Metanephros (tissue), 2 donors: ENCODE measurements at places on chromosomes 7 and 10. TPM values are rescaled to one million over a fixed set of nuclear protein-coding genes. Genes with fewer than 3 reads are reported as not detected.

The ITGB8 gene
- 91.2 TPM for total RNA-seq

The SEC24C gene
- 52.0 TPM for total RNA-seq

The FGF8 gene
- total RNA-seq: 5.8 TPM

The OR13A1 gene
- total RNA-seq: 0.06 TPM

The C7orf33 gene
- total RNA-seq: not detected

The IGFBP3 gene
- total RNA-seq: 196 TPM

The TNS3 gene
- total RNA-seq: 127 TPM

The NODAL gene
- total RNA-seq: not detected

The TWIST1 gene
- 11.3 TPM for total RNA-seq

The HKDC1 gene
- total RNA-seq: 9.2 TPM

The SOSTDC1 gene
- 28.8 TPM for total RNA-seq

The DPYSL4 gene
- total RNA-seq: 10.5 TPM

The BAIAP2L1 gene
- 4.4 TPM for total RNA-seq

The ADRA2A gene
- 7.1 TPM for total RNA-seq

The MYL10 gene
- total RNA-seq: 8.8 TPM

The STEAP1B gene
- 1.5 TPM for total RNA-seq

The PLAU gene
- 34.2 TPM for total RNA-seq

The TAS2R4 gene
- total RNA-seq: 4.7 TPM

The NUPR2 gene
- total RNA-seq: 3.0 TPM

The ADCYAP1R1 gene
- 1.9 TPM for total RNA-seq

The GPR37 gene
- 3.2 TPM for total RNA-seq

The PPP1R3A gene
- 28.7 TPM for total RNA-seq

The SEC31B gene
- 8.7 TPM for total RNA-seq

The MPP7 gene
- total RNA-seq: 9.1 TPM

The BAMBI gene
- 32.5 TPM for total RNA-seq

The TRIM74 gene
- 1.6 TPM for total RNA-seq

The SEPTIN7 gene
- 157 TPM for total RNA-seq

The ASZ1 gene
- not detected for total RNA-seq

The MEIG1 gene
- not detected for total RNA-seq

The PRKG1 gene
- total RNA-seq: 38.4 TPM

The AZGP1 gene
- 18.7 TPM for total RNA-seq

The TAS2R16 gene
- not detected for total RNA-seq

The TLX1 gene
- total RNA-seq: not detected

The VSTM2A gene
- total RNA-seq: 1.5 TPM

The CALHM1 gene
- total RNA-seq: not detected

The PTPN20 gene
- 3.6 TPM for total RNA-seq

The PNLIP gene
- total RNA-seq: 0.12 TPM

The RPEL1 gene
- total RNA-seq: not detected

The CACUL1 gene
- total RNA-seq: 54.6 TPM

The SLC13A4 gene
- not detected for total RNA-seq

The GDF2 gene
- total RNA-seq: not detected
